ENCODE measurements at places on chromosomes 4 and X.

DNA sequence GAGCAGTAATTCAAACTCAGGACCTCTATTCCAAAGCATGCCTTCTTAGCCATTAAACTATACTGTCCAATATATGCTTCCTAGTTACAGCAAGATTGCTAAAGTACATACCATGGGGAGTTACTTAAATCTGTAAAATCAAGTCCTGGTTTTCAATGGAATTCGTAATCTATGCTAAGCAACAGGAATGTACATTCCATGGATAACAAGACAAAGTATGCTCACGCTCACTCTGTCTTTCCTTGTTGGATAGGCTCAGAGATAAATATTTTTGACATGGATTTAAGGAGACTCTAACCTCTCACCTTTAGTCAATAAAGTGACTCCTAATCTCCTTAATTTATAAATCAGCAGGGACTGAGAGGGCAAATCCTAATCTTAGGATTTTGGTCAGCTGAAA lies 47.3 kb upstream of the STK26 start:
- peak; percentile 7 for DNase-seq

- DNase-seq: no peak
Measured at GRCh38 chrX:137234651-137235402, 201.0 kb upstream of the GPR101 start.

GRCh38 chr4:87856816-87857215 lies 24.0 kb downstream of the MEPE start:
- no peak for DNase-seq

DNA sequence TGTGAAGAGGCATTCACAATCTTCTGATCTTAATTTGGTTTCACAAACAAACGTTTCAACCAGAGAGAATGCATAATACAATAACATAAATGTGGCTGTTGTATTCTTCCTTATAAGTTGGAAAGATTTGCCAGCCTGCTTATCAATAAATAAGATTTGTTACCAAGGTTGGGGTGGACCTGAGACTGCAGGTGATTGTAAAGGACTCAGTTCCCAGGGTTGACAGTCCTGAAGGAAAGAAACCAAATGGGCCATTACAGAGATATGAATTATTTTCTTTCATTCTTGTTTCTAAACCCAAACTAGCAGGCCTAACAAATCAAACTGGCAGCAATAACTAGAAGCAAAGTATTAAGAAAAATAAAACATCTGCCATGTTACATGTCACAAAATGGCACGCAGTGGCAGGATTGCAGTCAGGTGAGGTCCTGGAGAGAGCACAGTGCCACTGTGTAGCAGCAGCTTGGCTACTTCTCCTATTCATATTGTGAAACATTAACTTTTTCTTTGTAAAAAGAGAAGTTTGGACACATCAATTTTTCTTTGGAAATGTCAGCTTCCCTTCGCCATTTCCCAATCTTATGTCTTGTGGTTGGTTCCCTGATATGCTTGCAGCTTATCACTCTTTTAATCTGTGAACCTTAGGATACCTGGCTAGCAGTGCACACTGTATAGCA lies 133.8 kb upstream of the EMCN start:
- no peak for DNase-seq

- no peak for DNase-seq
Measured at GRCh38 chr4:125527681-125528080, 212.9 kb downstream of the FAT4 start.

DNA sequence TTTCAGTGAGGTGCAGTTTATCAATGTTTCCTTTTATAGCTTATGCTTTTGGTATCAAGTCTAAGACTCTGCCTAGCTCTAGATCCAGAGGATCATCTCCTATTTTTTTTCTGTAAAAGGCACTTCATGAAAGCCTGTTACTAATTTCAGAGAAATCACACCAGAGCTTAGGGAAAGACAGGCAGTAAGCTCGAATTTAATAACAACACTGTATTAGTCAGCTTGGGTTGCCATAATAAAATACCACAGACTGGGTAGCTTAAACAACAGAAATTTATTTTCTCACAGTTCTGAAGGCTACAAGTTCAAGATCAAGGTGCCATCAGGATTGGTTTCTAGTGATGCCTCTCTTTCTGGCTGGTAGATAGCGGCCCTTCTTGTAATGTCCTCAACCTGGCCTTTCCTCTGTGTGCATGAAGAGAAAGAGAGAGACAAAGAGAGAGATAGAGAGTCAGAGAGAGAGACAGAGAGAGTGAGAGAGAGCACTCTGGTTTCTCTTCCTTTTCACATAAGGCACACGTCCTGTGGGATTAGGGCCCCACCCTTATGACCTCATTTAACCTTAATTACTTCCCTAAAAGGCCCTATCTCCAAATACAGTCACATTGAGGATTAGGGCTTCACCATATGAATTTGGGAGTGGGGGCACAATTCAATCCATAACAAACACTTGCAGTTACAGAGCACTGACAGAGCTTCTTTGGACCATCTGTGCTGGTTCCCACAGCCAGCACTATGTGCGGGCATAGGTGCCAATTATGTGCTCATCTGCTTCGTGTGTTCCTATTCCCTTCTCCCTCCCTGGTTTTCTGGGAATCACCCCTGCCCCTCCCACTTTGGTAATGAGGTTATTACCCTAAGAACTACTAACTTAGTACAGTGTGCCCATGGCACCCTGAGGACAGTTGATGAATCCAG lies 114.8 kb upstream of the MED14 start:
- DNase-seq: peak; percentile 13

- no peak for DNase-seq
Measured at GRCh38 chr4:16642897-16643296, 255.5 kb downstream of the LDB2 start.

DNA sequence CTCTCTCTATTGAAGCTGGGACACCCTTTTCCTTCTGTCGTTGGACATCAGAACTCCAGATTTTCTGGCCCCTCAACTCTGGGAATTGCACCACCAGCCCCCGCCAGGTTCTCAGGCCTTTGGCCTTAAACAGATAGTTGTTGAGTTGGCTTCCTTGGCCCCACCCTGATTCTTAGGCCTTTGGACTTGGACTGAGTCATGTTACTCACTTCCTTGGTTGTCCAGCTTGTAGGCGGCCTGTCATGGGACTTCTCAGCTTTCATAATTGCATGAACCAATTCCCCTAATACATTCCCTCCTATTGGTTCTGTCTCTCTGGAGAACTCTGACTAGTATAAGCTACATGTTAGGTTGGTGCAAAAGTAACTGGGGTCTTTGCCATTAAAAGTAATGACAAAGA lies 195.7 kb downstream of the GPAT3 start:
- DNase-seq: no peak

DNA sequence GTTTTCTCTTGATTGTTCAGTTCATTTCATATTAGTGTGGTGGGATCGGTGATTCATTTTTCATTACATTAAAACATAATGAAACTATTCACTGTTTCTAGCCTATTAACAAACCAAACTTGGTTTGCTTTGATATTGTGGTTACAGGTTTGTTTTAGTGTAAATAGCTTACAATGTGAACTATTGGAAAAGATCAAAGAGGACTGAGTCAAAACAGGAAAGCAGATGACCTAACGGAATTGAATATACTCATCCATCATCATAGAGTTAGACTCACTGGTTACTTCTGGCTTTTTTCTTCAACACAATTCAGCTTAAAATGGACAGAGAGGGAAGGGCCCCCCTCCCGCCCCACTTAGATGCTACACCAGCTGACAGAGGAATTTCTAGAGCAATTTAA lies 616.2 kb upstream of the AADAT start:
- DNase-seq: no peak

- DNase-seq: no peak
Measured at GRCh38 chr4:118927974-118928373, 39.3 kb downstream of the SYNPO2 start.

DNA sequence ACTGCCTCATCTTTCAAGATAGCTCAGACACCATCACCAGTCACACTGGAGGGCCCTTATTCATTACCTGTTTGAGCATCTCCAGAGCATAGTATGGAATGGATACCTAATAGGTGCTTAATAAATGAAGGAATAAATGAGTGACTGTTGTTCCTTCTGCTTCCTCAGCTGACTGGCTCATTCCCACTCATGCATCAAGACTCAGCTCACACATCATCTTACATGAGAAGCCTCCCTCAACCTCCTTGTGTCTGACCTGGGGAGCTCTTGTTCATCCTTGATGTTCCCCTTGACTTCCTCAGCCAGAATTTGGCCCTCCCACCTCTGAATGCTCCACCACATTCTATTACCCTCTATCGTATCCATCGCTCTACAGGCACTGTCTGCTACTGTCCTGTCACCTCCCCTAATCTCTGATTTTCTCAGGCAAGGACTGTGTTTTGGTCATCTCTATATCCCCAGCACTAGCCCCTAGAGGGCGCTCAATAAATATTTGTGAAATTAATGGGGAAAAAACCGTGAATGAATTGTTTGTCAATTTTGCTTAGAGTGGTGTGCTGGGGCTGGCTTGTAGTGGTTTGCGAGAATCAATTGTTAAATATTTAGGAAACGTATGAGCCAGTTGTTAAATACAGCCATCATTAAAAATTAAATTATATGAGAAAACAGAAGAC lies 88.3 kb downstream of the NHSL2 start:
- DNase-seq: no peak

DNA sequence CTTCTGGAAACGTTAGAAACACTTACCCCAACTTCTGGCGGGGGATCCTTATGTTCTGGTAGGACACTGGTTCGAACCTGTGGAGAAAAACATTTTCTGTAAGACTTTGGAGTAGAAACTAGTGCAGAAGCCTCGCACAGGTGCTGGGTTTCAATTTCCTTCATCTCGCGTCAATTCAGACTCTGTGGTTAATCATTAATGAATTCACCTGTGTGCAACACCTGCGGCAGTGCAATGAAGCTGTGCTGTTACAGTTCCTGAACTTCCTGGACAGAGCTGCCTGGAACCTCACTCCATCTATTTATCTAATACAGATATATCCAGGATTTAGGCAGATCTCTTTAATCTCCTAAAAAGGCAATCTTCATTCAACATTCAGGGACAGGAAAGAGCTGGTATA lies 531.4 kb downstream of the INPP4B start:
- DNase-seq: no peak

DNA sequence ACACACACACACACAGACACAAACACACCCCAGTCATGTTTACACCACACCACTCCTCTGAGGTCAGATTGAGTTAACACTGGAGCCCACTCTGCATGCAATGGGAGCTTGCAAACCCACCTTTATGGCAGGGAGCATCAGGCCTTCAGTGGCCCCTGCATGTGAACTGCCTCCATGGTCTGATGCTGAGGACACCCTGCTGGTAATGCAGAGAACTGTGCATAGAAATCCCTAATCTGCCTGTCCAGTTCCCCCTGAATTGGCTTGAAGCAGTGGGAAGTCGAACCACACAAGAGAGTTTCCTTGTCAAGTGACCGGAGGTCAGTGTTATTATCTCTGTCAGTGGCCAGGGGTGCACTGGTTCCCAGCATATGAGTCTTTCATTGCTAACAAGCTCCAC lies 59.8 kb downstream of the ANOS1 start:
- DNase-seq: no peak

- DNase-seq: no peak
Measured at GRCh38 chrX:2954541-2954940, 25.4 kb upstream of the ARSD start.

GRCh38 chr4:139860435-139861024 lies 194.9 kb downstream of the MGST2 start:
- DNase-seq: no peak

DNA sequence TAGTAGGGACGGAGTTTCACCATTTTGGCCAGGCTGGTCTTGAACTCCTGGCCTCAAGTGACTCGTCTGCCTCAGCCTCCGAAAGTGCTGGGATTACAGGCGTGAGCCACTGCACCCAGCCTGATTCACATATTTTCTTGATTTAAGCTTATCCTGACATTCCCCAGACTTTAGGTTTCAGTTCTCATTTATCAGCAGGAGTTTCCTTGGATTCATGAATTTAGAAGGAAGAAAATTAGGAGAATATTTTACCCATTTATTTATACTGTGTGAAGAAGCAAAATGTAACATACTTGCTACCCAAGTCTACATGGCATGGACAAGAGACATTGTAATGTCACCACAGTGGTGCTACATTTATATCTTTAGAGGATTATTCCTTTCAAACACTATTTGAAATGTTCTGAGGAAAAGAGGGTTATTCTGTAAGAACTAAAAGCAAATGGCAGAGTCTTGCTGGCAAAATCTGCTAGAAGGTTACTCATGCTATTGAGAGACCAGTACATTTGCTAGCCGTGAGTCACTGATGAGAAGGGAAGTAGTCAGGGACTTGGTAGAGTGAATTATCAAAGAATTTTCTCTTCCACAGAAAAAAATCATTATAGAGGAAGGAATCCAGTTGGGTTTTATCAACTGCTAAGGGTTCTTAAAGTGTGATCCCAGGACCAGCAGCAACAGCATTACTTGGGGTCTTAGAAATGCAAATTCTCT lies 26.1 kb upstream of the CFAP299 start:
- peak; percentile 95 for DNase-seq

GRCh38 chrX:21616386-21616785 lies 41.7 kb downstream of the KLHL34 start:
- peak; percentile 61 for DNase-seq

DNA sequence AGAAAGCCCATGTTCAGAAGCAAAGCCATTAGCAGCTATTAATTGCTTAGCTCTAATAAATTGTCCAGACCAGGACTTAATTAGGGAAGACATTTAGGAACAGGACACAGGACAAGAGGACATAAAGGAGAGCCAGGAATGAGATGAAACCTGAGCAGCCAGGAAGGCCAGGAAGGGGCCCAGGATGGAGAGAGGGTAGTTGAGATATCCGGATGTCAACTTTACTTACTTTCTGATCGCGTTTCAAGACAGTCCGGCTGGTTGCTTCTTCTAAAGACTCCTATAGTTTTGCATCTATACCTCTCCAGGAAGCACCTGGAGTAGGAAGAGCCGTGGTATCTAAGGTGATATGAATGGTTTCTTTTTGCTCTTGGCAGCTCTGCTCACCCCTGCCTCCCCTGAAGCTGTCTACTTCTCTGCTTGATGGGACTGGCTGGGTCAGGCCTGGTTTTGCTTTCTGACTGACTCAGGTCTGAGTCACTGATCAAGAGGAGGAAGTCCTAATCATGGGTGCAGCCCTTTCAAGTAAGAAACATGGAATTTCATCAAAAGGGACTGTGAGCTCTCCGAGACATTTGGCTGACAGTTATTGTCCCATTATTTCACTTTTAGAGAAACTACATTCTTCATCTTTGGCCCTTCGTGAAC lies 733.3 kb downstream of the RPA4 start:
- peak; percentile 65 for DNase-seq

DNA sequence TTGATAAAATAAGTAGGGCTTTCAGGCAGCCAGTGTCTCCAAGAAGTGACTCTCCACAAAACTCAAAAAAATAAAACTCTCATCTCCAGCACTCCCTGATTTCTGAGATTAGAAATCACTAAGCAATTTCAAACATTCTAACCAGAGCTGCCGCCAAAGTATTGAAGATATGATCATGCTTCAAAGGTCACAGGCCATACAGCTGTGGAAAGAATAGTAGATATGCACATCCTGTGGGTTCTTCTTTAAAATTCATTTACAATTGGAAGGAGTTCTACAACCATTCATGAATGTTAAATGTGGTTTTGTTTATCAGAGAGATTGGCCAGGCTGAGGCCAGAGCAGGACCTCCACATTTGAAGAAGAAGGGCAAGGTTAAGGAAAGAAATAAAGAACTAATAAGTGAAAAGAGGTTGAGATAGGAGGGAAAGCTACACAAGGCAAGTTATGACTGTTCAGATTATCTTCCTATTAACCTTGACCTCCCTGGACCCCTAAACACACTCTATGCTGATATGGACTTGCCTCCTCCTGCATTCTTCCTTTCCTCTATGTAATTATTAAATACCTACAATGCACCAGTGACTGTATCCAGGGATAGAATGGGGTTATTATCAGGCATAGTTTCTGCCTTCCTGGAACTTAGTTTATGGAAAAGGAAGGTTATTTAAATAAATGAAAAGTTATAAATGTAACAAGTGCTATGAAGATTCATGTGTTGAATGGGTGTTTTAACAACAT lies 56.4 kb downstream of the USP38 start:
- DNase-seq: peak; percentile 25

All from fibroblast of upper back skin (primary cell).